RKO (cell line): ENCODE measurements at places on chromosomes 4 and X.

- no peak for DNase-seq
Observed at GRCh38 chr4:8352368-8353157, 83.0 kb downstream of the HTRA3 start.

- DNase-seq = no peak
Observed at GRCh38 chr4:98620087-98620784, 38.2 kb downstream of the TSPAN5 start.

DNA sequence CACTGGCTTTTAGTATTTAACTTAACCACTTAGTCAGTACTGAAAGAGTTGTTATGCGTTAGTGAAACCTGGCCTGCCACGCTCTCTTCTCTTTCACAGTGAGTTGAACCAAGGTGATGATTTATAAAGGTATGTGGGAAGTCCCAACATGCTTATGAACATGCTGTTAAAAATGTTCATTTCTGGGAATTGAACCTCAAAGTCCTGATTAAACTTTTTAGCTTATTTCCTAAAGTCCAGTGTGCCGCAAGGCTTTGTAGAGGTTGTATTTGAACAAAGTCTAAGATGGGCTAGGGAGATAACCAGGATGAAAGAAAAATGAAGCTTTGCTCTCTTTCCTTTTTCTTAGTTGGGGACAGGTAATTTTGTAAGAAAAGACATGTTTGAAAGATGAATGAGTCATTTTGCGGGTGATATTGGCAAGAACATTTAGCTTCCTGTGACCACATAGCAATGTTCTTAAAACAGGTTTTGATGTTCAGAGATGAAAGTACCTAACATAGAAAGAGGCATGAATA is 270.3 kb downstream of the DTHD1 start:
- DNase-seq = no peak

- no peak for DNase-seq
Observed at GRCh38 chr4:54032558-54033135, 31.8 kb downstream of the CHIC2 start.

DNA sequence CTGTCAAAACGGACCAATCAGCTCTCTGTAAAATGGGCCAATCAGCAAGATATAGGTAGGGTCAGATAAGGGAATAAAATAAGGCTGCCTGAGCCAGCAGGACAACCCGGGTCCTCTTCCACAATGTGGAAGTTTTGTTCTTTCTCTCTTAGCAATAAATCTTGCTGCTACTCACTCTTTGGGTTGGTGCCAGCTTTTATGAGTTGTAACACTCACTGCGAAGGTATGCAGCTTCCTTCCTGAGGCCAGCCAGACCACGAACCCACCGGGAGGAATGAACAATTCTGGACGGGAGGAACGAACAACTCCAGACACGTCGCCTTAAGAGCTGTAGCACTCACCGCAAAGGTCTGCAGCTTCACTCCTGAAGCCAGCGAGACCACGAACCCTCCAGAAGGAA is 287.8 kb downstream of the RAPGEF2 start:
- peak; percentile 94 for DNase-seq

- no peak for DNase-seq
Observed at GRCh38 chr4:95141361-95141760, 383.6 kb downstream of the BMPR1B start.

DNA sequence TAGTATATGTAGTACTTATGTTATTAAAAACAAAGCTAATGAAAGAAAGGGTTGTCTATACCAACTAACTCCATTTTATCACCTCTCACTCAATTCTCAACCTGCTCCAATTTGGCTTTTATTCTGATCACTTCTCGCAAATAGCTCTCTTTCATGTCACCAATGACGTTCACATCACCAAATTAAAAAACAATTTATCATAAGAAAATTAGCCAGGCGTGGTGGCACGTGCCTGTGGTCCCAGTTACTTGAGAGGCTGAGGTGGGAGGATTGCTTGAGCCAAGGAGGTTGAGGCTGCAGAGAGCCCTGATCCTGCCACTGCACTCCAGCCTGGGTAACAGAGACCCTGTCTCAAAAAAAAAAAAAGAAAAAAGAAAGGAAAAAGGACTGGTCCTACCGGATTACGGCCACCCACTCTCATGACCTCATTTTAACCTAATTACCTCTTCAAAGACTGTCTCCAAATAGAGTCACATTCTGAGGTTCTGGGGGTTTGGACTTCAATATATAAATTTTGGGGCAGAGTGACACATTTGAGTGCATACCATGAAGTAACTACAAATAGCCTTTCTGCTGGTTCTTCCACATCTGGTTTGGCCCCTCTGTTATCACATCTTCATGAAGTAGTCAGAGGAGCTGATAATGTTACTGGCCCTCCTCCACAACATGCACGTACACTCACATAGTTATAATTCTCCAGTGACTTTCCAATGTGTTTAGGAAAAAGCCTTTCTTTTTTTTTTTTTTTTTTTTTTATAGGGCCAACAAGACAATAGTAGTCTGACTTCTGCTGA is 15.8 kb upstream of the RBMX start:
- no peak for DNase-seq
